Stimulated activated CD8-positive, alpha-beta memory T cell treated with anti-CD3 and anti-CD28 coated beads, Interleukin-7, amount 100 ng/mL, for 48 hours (primary cell): ENCODE measurements at places on chromosomes 7 and 10.

DNA sequence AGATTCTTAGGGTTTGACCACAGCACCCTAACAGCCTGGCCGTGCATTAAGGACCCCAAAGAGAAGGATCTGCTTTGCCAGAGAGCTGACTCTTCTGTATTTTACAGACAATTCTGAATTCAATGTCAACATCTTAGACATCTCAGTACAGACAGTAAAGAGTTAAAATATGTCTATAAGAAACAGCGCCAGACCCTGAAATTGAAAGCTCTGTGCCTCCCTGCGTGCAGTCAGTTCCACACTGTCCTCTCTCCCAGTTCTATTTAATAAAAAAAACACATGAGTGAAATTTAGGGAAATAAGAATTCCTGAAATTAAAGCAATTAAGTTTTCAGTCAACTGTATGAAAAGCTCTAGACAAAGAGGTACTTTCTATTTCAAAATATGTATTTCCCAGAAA, 45.1 kb downstream of the MET start:
- DNase-seq: no peak

DNA sequence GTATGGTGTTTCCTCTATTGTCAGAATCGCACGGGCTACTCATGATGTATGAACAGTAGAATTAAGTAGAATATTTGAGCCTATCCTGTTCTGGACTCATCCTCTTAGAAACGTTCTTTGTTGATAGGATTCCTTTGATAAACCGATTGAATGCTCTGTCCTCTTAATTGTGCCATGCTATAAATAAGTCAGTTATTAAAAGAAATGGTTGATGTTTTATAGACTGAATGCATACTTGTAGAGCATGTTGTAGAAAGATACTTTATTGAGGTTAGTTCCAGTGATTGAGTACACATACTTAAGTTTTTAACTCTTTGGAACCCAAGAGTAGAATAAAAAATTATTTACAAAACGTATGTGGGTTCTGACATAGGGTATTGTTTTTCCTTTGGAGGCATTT, 54.9 kb upstream of the HBP1 start:
- no peak for DNase-seq

GRCh38 chr7:74306004-74306729, 17.0 kb downstream of the CLIP2 start:
- DNase-seq: no peak

DNA sequence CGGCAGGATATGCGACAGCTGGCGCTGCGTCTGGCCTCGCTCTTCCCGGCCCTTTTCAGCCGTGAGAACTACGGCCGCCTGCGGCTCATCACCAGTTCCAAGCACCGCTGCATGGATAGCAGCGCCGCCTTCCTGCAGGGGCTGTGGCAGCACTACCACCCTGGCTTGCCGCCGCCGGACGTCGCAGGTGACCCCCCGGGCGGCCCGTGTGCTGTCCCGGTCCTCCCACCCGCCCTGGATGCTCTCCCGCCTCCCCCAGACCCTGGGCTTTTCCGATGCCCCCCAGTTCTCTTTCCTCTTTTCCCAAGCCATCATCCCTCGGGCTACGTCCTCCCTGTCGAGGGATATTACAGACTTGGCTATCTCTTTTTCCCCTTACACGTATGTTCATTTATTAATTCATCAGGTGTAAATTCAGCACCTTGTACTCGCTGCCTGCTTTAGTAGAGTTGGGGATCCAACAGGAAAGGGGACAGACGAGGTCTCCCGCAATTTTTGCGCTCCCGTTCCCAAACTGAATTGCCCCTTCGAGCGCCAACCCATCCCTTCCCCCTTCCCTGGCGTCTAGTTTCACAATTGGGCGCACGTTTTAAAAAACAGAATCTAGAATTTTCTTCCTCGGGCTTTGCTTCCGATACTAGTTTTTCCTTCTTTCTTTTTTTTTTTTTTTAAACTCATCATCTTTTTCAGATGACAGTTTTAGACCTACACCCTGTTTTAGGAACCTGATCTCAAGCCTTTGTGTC, 846 bp downstream of the MINPP1 start:
- no peak for DNase-seq

DNA sequence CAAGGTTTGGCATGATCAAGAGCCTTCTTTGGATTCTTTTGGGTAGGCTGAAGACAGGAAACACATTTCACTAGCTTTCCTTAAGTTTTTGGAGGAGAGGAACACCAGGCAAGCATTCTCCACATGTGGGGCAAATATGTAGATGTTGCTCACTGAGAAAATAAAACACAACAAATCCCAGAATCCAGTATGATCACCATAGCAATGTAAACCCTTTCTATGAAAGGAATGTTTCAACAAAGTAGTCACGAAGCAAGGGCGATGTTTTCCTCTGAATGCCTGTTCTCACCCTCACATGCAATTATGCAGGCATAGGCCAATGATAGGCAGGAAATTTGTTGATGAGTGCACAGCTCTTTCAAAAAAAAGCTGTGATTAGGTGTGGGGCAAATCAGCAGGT, 20.5 kb upstream of the CEP41 start:
- DNase-seq: no peak

- no peak for DNase-seq
These were observed 99.8 kb upstream of the AGBL3 start for GRCh38 chr7:134886353-134887057.

- DNase-seq: no peak
These were observed 93.0 kb upstream of the CYP26C1 start for GRCh38 chr10:92967641-92968040.

DNA sequence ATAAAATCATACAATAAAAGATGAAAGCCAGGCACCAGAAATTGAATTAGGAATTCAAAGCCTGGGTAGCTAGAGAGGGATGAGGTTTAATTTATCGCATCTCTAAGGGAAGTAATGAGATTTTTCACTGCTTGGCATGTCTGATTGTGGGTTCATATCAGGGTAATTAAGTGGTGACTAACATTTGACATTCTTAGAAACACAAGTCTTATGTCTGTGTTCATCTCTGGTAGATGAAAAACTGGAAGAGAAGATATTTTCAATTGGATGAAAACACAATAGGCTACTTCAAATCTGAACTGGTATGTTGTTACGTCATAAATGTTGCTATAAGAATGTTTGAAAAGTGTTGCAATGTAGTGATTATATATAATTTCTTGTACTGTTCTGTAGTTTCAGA, 36.8 kb upstream of the ARMS2 start:
- DNase-seq: no peak

GRCh38 chr10:75477680-75478079, 46.3 kb downstream of the LRMDA start:
- DNase-seq: no peak

DNA sequence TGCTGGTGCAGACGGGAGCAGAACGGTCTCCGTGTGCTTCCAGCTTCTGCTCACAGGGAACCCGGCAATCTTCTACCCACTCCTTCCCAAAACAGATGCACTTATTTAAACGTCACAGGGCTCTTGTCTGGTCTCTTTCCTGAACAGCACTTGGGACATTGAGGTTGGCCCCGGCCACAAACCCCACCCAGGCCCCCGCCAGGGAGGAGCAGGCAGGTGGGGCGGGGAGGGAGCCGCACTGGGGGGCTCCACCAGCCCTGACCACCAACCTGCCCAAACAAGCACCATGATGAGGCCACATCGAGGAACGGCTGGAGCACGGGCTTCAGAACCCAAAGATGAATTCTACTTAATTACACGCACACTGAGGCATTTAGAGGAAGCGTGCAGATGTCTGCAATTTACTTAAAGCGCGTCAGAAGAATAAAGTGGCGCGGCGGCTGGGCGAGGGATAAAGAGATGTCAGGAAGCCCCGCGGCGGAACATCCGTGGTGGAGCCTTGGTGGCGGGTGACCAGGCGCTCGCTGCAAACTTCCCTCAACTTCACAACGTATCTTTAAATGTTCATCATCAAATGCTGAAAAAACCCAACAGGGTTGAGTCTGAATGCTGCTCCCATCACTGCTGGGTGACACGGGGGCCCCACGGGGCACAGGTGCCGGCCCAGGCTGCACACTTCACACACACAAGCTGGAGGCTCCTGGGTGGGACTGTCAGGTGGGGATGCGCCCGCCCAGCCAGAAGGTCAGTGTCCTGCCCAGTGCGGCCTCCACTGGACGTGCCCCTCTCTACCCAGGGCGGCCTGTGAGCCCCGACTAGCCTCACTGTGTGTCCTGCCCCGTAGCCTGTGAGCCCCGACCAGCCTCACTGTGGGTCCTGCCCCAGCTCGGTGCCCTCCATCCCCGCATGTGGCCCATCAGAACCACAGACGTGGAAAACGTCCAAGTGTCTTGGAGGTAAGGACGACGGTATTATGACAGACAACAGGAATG, 279.2 kb downstream of the MAD1L1 start:
- DNase-seq: no peak

- DNase-seq: no peak
These were observed 65.4 kb upstream of the DIP2C start for GRCh38 chr10:754914-755313.

DNA sequence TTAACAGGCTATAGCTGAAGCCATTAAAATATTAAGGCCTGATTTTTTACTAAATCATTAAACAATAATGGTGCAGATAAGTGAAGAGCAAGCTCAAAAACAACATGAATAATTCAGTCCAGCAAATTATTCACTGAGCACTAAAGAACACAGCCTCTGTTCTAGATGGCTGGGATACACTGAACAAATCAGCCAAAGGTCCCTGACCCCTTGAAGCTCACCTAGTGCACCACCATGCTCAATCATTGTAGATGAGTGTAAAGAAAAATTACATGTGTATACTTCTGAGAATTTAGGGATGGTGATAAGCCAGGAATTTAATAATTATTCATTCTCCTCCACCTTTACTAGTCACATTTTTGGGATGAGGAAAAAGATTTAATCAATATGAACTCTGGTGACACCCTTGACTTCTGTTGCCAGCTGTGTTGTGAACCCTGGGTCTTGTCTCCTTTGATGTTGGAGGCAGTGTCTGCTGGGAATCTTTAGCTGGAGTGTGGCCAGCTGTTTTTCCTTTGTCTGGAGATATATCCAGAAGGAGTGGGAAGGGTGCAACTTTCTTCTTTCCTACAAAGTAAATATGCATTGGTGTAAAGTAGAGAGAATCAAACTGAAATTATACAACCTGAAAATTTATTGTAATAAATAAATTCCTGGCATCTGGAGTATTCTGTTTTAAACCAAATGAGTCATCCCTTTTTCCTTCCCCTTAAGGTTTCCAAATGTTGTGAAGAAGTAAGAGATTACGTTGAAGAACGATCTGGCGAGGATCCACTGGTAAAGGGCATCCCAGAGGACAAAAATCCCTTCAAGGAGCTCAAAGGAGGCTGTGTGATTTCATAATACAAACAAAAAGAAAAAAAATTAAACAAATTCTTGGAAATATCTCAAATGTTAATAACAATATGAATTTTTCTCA, 4.0 kb downstream of the GNGT1 start:
- no peak for DNase-seq

DNA sequence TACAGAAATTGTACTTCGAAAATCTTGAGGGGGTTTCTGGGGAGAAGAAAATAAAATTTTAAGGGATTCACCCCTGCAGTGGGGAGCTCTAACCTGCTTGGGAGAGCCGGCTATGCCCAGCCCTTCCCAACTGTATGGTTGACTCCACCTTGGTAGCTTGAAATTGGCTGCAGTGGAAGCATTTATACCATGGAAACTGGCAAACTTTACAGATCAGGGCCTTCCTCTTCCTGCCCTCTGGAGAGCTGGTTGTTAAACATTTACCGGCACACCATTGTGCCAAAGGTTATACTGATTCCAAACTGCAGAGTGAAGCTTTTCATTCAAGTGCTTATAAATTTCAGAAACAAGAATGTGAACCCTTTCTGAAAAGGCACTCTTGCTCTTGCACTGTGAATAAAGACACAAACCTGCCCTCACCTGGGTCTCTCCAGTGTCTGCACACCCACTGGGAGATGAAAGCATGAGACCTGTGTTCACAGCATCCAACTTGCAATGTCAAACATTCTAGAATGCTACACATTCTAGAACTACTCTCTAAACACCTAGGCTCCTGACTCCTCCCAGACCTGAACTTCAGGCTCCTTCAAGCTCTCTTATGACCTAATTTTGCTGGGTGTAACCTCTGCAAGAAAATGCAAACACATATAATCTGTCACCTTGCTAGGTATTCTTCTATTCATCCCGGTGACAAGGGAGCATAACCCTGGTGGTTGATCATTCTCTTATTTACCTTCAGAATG, 44.7 kb downstream of the ABLIM1 start:
- DNase-seq: no peak

DNA sequence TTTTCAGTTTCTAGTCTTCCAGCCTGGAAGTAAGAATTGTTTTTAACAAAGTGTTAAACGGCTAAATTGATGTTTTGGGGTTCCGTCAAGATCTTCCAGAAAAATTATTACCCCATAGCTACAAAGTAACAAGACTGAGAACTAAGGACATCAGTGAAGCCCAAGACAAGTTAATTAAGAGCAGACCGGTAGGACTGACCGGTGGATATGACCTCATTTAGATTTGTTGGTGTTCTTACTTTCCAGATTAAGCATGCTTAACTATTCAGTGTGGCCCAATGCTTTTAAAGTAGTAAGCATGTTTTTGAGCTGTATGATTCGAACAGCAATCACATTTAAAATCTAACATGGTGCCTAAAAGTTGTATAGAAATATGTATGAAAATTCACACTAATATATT, 73.1 kb upstream of the RPA3 start:
- DNase-seq: no peak

- no peak for DNase-seq
These were observed 38.8 kb downstream of the FGFR2 start for GRCh38 chr10:121559326-121560026.

DNA sequence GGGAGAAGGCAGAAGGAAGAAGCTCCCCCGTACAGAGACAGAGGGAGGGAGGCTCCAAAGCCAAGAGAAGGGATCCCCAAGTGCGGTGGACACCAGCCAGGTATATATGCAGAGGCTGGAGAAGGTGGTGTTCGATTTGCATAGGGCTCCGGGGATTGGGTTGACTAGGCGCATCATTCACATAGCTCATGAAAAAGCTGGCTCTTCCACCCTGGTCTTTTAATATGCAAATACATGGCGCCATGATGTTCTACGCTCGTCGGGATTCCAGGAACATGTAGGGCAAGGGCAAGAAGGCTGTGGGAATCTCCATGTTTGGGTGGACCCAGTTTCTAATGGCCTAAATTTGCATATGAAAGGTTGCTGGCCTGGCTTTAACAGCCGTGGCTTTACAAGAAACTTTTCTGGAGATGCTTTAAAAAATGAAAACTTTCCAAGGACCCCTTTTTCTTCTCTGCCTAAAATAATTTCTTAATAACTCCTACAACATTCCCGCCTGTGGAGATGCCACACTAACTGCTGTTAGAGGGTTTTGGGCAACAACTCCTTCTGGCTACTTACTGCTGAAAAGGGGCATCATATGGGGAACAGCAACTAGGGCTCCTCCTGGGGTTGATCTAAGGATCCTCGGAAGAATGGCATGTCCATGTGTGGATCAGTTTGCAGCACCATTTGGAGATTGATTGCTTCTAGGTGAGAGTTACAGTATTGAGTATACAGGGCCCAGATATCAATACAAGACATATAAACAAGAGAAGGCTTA, 28.3 kb downstream of the C1GALT1 start:
- DNase-seq: no peak
